Cardiac fibroblast (primary cell): ENCODE measurements at places on chromosomes 11 and 22.

DNA sequence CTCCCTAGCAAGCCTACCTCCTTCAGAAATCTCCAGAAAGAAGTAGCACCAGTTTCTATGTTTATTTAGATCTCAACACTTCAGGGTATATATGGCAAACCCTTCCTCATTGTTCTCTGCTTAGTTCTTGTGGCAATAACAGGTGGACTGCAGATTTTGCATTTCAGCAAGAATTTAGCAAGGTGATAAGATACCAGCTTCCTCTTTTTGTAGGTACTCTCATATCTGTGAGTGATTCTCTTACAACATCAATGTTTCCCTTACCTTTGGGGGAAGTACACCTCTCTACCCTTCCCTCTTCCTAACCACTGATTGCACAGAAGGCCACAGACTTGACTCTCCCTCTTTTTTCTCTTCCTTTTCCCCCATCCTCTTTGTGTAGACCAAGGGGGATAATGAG lies 230.9 kb upstream of the SESN3 start:
- no peak for DNase-seq

DNA sequence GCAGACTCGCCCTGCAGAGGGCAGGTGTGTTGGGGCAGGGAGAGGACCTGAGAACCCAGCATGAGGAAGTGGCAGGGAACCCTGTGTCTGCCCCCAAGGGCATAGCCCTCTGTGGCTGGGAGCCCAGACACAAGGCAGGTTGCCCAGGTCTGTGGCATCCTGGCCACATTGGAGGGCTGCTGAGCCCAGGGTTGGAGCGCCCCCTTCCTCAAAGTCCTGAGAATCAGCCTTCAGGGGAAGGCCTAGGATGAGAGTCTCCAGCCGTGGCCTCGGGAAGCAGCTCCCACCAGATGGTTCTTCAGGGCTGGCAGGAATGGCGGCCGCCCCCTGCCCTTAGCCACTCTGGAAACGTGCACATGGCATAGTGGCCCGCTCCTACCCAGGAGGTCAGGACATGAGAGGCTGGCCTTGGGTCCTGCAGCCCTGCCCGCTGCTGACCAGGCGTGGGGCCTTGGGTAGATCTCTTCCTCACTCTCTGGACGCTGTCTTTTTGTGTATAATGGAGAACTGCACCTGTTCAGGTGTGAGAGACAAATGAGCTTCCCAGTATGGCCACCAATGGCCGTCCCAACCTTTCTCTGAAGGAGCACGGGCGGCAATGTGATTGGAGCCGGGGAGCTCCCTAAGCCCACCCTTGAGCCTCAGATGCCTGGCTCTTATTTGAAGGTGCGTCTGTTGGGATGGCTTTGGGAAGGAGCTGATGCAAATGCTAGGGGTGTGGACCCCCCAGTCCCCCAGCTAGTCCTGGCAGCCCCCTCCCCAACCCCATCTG lies 4.6 kb upstream of the CDC42BPG start:
- DNase-seq: no peak

GRCh38 chr11:102829316-102830000 lies 14.0 kb downstream of the MMP3 start:
- no peak for DNase-seq

GRCh38 chr11:94662065-94662779 lies 95.1 kb downstream of the PIWIL4 start:
- DNase-seq: no peak

GRCh38 chr11:64768300-64768694 lies 8.5 kb upstream of the PYGM start:
- no peak for DNase-seq

DNA sequence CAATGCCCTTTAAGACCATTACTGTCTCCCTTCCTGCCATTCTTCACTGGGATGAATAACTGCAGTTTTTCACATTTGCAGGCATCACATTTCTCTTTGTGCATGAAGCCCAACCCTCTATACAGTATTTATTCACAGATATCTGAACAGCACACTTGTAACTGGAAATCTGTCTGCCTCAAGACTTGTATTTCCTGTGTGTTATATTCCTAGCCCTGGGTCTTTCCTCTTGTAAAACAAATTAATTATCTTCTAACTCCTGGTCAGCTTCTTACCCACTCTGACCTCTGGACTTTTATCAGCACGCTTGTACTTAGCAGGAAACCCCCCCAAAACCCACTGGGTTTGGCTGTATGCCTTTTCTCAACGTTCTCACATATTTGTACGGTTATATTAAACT lies 2.0 kb downstream of the CSRP3 start:
- DNase-seq: no peak

- DNase-seq: no peak
Measured at GRCh38 chr22:19460036-19460435, 12.5 kb upstream of the C22orf39 start.

DNA sequence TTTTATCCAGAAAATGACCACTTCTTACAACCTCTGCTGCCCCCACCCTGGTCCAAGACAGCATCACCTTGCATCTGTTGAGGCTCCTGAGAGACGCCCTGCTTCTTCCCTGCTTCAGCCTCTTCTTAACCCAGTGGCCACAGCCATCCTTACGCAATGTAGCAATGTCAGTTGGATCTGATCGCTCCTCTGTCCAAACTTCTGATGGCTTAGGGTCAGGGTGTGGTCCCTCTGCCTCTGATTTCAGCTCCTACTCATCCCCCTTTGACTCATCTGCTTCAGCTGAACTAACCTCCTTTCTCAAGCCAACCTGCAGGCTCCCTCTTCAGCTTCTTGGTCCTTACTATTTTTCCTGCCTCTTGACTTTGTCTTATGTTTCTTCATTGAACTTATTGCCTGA lies 280.8 kb downstream of the KIRREL3 start:
- DNase-seq: no peak
